ENCODE measurements at places on chromosomes 1 and 21.

GRCh38 chr1:156642265-156643048 lies 540 bp downstream of the BCAN start:
- peak; percentile 80 for DNase-seq

- peak; percentile 73 for DNase-seq
Measured at GRCh38 chr1:224733027-224733911, 117.2 kb downstream of the CNIH3 start.

GRCh38 chr1:172452536-172453152 lies 8.8 kb upstream of the PIGC start:
- DNase-seq, result no peak

DNA sequence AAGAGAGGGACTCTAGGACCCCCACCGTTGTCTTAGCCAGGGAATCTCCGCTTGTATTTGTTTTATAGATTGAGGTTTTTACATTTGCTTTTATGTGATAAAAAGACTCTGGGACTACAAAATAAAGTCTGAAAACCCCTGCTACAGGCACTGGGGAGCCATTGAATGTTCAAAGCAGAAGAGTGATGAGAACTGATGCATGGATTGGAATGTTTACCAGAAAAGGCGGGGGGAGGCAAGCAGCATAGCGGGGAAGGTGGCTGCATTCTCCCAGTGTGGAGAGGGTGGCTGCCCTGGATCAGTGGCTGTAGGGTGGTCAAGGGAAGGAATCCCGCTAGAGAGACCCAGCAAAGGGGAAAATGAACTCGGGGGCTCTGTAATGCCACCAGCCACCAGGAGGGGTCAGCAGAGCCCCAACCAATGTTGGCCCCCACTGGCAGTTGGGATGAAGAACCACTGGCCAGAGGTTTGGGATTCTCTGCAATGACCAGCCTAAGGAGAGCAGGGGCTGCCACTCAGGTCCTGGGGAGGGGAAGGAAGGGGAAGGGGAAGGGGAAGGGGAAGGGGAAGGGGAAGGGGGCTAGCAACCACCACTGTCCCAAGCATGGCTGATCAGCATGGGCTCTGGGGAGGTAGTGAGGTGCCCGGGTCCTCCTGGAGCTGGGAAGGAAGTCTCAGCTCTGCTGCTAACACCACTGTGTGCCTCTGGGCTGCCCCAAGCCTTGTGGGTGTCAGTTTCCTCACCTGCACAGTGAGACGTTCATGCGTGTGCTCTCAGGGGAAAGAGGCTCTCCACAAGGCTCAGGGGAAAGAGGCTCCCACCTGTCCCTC lies 19.2 kb upstream of the PEF1 start:
- peak; percentile 93 for DNase-seq

DNA sequence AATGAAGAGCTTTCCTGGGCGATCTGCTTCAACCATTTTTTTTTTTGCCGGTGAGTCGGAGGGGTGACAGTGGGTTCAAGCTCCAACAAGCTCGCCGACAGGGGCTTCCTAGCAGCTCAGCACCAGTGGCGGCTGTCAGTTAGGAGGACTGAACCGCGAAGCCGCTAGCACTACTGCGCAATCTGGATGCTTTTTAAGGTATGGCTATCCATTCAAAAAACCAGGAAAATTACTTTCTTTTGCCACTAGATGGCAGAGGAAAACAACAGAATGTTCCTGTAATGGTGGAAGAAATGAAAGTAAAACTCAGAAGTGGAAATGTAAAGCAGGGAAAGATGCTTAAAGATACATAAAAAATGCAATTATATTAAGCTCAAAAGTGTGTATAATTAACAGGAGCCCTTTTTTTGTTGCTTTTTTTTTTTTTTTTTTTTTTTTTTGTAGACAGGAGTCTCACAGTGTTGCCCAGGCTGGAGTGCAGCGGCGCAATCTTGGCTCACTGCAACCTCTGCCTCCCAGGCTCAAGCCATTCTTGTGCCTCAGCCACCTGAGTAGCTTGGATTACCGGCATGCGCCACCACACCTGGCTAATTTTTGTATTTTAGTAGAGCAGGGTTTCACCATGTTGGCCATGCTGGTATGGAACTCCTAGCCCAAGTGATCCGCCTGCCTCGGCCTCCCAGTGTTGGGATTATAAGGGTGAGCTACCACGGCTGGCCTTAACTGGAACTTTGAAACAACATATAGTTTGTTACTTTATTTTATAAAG lies 8.5 kb downstream of the KYAT3 start:
- peak; percentile 39 for DNase-seq

DNA sequence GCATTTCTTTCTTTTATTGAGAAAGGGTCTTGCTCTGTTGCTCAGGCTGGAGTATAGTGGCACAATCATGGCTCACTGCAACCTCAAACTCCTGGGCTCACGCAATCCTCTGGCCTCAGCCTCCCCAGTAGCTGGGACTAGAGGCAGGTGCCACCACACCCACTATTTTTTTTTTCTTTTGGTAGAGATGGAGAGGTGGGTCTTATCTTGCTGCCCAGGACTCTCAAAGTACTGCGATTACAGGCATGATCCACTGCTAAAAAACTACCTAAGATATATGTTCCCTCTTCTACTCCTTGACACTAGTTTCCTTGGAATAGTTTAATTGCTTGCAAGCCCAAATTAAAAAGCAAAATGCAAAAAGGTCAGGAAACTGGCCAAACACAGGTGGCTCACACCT lies 56.9 kb upstream of the GUCA2A start:
- no peak for DNase-seq

DNA sequence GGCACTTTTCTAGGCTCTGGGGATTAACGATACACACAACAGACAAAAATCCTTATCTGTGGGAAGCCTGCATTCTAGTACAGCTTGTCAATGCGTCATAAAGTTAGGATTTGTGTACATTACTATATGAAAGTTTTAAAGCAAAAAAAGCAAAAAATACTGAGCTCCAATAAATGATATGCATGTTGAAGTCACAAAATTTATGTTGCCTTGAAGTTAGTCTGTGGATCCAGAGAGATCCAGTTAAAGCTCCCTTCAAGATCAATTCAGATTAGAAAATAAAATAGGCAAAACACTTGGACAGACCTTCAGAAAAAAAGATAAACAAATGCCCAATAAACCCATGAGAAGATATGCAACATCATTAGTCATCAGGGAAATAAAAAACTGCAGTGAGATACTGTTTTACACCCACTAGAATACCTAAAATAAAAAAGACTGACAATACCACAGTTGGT lies 33.1 kb upstream of the KCNQ4 start:
- no peak for DNase-seq

DNA sequence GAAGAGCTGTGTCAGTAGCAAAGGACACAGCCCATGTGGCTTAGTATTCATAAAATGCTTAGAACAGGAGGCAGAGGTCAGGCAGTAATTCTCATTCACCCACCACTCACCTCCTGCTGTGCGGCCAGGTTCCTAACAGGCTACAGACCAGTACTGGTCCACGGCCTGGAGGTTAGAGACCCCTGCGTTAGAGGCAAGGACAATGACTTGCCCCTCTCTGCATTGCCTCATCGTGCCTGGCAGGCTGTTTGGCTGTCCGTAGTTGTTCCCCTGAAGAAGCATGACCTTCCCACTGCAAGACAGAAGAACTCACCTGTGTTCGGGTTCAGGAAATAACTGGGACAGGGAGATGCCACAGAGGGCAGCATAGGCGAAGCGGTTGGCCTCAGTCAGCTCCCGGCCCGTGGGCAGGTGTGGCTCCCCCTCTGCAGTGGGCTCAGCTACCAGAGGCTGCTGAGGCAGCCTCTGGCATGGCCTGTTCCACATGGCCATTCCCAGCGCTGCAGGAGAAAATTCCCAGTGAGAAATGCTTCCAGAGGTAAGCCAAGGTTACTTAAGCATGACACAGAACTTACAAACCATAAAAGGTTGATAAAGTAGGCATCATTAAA lies 19.3 kb downstream of the TMCO4 start:
- no peak for DNase-seq

DNA sequence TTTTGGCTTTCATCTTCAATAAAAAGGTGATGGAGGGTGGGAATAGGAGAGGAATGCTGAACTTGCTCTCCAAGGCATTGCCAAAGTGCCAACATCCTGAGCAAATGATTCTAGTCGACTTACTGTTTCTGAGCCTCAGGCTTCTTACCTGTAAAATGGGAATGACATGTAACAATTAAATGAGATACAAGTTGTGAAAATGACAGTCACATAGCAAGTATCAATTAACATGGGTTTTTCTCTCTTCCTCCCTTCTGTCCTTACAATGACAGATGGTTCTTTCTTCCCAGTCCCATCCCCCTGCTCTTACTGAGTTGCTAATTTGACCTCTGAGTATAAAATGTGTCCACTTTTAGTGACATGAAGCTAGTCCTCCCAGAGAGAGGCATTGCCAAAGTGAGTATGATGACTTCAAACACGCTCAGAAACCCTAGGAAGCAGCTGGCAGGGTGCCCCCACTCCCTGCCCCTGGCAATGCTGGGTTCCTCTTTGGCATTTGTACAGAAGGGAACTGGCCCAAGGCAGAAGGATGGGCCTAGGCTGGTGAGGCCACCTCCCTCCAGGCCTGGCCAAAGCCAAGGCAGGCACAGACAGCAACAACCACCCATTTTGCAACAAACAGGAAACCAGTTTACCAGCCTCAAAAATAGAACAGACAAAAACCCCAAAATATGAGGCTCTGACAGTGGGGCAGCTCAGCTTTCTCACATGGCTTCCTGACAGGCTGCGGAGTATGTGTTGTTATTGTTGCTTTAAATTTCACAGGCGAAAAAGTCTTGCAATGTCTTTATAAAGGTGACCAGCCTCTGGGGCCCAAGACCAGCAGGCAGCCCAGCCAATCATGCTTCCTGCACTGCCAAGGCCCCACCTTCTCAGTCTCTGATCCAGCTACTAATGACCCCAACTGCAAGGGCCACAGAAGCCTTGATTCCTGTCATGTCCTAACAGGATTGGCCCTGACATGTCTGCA lies 115.9 kb downstream of the HIVEP3 start:
- DNase-seq, result no peak

GRCh38 chr21:33974513-33975468 lies 59.2 kb upstream of the ATP5PO start:
- no peak for DNase-seq

DNA sequence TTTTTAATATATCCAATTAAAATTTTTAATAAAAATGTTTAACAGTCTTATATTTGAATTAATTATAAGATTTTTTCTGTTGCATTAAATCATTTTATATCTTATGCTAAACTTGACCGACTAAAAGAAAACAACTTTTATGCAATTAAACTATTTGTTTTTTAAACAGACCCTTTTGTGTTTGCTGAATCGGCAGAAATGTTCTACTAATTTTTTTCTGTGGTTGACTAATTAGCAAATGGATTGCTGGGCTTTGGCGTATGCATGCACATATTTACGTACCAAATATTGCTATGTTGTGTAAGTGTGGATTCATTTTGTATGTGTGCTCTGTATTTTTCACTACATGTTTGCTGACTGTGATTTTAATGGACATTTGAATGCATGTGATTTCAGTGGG lies 174.8 kb downstream of the PBX1 start:
- DNase-seq, result no peak
